D341Med (cell line): ENCODE measurements at places on chromosomes 3 and 15.

GRCh38 chr3:104564045-104564643 lies 802.6 kb upstream of the ALCAM start:
- DNase-seq = no peak

- DNase-seq = no peak
These were observed 90.0 kb downstream of the ARIH1 start for GRCh38 chr15:72564091-72564490.

- DNase-seq = no peak
These were observed 430.3 kb downstream of the NTRK3 start for GRCh38 chr15:87826119-87826747.

DNA sequence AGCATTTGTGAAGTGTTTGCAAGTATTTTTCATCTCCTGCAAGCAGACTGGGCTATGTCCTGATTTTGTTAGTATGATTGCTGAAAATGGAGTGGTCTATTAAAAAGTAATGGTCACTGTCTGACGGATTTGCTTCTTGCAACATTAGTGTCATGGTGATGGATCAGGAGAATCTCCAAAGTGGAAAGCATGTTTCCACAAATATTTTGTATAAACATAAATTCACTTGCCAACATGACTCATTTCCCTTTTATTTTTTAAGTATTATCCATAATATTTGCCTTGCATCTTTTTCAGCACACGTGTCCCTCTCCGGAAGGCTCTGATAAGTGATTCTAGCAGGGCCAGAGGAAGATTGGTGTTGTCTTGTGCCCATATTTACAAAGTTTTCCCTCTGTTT lies 27.4 kb upstream of the CACNA2D3 start:
- DNase-seq = no peak

- no peak for DNase-seq
These were observed 479.7 kb upstream of the NR2F2 start for GRCh38 chr15:95850837-95851236.

DNA sequence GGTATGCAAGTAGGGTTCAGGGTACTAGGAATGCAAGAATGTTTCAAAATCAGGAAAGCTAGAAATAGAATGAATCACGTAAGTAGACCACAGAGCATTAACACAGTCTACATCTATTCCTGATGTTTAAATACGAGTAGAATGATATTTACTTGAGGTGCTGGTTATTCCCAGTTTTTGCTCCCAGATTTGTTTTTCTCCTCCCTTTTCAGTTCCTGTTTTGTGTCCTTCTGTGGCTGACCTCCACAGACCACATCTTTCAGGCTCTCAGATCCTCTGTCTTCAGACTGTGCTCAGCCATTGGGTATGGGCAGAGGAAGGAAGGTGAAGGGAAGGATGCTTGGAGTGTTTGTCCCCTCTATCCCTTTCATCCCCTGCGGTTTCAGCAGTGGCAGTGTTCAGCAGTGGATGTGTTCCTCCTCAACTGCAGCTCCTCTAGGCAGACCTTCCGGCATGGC lies 276.6 kb downstream of the ZNF621 start:
- DNase-seq = no peak

- DNase-seq = peak; percentile 80
These were observed 28.1 kb upstream of the CORO2B start for GRCh38 chr15:68550498-68551295.

DNA sequence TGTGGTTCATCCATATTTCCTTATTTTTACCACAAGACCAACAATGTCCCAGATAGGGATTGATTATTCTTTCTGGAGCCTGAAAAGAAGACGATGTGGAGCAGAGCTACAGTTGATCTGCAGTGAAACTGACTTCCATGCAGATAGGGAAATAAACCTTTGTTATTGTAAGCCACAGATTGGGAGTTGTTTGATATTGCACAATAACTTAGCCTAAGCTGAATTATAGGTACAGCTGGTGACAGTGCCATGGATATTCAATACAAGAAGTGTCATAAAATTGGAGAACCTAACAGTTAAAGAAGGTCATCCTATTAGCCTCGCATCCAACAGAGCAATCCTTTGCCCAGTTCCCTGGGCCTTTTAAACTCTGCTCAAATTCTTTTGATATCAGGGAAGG lies 367.7 kb upstream of the PPP2R3A start:
- DNase-seq = no peak

DNA sequence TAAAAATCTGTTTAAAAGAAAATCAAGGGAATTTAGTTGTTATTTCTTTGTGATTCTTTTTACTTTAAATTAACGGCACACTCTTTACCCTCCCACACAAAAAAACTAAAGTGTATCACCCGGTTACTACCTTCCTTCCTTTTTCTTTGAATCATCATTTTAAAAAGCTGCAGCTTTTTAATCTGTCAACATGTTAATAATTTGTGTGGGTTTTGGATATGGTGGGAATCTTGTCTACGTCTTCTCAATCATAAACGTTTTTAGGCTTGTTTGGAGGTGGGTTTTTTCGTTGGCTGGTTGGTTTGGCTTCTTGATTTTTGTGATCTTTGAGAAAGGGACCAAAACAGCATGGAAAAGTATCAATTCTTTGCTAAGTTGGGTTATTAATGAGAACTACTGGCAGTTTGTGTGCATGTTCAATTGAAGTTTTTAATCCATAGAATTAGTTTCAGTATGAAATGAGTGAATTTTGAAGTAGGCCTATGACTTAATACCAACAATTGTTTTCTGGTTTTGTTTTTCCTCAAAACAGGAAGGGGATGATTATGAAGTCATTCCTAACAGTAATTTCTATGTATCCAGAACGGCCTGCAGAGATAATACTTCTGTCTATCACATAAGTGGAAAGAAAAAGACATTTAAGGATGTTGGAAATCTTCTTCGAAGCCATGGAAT lies 4.5 kb downstream of the SMC4 start:
- DNase-seq = no peak

DNA sequence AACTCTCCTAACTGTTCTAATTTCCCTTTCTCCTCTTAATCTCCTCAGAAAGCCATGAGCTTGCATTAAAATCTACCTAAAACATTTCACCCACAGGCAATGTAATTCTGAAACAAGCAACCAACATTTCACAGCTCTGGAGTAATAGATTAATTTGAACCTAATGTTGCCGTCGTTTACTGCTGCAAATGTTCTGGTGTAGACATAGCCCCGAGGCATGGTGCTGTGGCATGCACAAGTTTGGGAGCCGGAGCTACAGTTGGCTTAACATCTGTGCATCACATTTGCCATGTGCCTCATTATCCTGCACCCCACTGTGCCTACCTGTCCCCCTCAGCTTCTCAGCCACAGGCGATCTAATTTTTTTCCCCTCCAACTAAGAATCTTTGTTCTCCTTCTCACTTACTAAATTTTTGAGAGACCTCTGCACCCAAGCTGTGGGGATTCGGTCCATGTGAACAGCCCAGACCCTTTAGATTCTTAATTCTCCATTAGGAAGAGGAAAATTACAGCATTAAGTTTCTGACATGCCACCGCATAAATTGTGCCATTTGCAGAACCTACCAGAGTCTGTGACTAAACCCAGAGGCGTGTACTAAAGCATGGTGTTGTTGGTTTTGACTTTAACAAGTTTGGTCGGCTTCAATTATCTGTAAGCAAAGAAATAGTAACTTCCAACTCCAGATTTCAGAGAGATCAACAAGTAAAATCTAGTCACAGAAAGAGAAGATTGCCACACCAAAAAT lies 419.2 kb downstream of the MECOM start:
- no peak for DNase-seq

- DNase-seq = no peak
These were observed 3.2 kb upstream of the ARPP21 start for GRCh38 chr3:35635926-35636683.

- no peak for DNase-seq
These were observed 39.1 kb downstream of the MYO9A start for GRCh38 chr15:72078887-72079286.

GRCh38 chr15:73950831-73951561 lies 24.7 kb downstream of the LOXL1 start:
- DNase-seq = peak; percentile 97

GRCh38 chr3:187743195-187744141 lies 1.8 kb downstream of the BCL6 start:
- no peak for DNase-seq

DNA sequence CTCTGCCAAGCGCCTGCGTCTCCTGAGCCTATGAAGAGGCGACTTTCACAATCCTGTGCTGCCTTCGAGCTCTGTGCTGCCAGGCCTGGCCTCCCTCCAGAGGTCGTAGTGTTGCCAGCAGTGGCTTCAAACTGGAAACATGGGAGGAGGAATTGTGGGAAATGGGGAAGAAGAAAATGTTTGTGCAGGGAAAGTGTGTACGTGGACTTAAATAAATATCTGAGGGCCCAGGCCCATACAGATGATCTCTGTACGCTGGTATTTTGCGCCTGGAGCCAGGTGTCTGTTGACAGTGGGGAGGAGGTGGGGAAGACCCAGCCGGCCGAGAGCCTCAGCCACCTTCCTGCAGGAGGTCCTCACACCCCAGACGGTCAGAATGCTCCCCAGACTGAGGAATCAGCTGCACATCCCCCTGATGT lies 44.6 kb downstream of the ZBTB38 start:
- no peak for DNase-seq

DNA sequence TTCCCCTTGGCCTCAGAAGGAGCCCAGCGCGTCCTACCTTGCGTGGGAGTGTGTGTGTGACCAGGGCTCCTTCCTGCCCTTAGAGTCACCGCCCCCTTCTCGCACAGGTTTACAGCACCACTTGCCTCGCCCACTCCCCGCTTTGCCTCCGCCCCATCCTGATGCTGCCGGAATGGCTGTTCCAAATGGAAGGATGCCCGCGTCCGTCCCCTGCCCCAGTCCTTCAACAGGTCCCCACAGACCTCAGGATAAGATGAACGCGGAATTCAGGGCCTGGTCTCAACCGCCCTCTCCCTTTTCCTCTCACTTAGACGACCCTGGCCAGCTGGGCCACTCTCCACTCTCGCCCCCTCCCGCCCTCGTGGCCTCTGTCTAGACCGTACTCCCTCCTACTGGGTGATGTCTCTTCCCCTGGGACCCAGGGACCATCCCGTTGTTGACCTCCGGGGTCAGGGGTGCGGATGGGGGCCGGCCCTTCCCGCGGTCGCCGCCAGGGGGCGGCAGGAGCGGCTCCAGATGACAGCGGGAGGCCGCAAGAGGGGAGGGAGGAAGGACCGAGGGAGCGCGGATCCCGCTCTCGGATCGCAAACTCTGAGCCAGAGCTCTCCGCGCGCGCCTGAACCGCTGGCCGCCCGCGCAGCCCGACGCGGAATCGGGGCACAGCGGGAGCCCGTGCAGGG lies at the start of gene THSD4:
Gene THSD4, plus strand, starts transcription at position 585 of the 680 bp plus-strand sequence.
- peak; percentile 92 for DNase-seq

DNA sequence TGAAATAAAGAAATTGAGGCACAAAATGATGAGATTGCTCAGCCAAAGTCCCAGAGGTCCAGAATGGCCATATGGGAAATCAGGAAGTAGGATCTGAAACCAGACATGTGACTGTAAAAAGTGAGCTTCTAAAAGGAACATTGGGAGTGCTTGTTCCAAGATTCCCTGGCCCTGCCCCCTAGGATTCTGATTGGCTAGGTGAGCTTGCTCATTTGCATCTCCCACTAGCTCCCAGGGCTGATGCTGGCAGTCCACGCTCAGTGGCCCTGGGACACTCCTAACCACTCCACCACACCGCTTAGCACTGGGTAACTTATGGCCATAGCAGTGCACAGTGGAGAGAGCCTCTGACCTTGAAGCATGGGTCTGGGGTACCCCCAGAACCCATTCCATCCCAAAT lies 326.7 kb downstream of the NTRK3 start:
- no peak for DNase-seq

DNA sequence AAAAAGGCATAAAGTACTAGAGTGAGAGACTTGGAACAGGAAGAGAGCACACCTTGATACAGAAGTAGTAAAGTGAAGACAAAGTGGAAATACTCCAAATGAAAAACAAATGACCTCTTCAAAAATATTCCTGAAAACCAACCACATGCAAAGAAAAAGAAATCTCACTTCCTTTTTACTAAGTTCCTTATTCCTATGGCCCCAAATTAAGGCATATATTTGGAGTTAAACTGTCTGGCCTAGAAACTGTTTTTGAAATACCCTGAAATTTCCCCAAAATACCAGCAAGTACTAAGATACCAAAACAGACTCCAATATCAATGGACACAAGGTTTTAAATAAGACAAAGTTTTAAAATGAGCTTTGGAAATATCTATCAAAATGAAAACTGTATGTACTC lies 58.2 kb downstream of the ZNF148 start:
- DNase-seq = no peak

- no peak for DNase-seq
These were observed 14.4 kb downstream of the CCDC32 start for GRCh38 chr15:40550341-40551037.

GRCh38 chr15:35506272-35506870 lies 39.6 kb downstream of the DPH6 start:
- DNase-seq = no peak

- DNase-seq = no peak
These were observed 33.3 kb upstream of the VPS8 start for GRCh38 chr3:184778426-184779332.

- DNase-seq = no peak
These were observed 5.2 kb downstream of the PRKCD start for GRCh38 chr3:53166206-53166605.

DNA sequence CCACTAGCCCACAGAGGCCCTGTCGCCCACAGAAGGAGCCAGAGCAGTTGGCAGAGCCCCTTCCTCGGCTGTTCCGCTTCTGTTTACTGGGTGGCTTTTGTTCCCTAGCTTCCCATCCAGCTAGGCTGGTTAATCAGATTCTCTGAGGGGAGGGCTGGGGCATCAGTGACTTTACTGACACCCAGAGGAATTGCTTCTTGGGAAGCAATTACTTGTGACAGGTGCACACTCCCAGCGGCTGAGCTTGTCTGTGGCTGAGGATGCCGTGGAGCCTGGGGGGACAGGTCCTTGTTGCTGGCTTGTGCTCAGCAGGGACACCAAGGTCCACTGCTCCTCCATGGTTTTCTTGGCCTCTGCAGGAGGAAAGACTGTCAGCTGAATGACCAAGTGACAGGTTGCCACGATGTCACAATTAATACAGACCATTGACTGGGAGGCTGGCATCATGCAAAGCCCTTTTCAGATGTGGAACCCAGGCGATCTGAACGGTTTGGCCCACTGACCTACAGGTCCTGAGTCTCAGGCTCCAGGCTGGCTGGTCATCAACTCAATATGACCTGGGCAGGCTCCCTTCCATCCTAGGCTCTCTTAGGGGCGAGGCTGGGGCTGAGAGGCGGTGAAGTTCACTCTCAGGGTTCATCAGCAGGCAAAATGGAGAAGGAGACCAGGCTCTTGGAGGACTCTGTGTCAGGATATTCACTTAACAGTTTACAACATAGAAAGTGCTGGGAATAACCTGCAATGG lies 31.8 kb upstream of the SFMBT1 start:
- peak; percentile 22 for DNase-seq

DNA sequence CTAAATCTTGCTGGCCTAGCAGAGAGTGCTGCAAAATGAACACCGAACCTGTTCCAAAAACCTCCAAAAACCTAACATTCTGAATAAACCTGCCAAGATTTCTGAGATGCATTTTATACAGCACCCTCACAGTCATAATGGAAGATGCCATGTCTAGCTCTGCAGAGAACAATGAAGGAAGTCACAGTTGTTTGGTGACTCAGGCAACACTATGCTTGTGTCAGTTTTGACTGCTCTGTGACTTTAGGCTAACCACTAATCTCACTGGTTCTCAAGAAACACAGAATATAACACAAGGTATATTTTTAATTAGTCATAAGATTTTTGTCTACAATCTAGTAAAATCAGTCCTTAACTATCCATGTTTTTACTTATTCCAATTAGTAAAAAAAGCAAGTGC lies 606.6 kb downstream of the TBL1XR1 start:
- no peak for DNase-seq
